ENCODE measurements at places on chromosomes 7 and 10.

- no peak for DNase-seq
Measured at GRCh38 chr10:24873281-24873683, 79.1 kb downstream of the PRTFDC1 start.

GRCh38 chr10:35462491-35462934 is 126.2 kb downstream of the CCNY start:
- DNase-seq, result no peak

DNA sequence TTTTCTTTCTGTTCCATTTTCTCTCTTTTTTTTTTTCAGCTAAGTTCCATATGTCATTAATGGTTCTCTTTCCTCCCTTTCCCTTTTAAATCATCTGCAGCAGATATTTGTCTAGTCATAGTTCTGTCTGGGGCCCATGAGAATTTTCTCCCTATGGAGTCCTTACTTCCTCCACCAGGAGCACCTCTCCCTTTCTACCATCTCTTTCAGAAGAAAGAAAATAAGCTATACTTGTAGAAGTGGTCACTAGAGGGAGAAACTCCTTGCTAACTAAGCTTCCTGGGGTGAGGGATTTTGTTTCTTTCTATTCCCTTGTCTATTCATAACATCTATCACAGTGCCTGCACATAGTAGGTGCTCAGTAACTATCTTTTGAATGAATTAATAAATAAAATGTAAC is 230.2 kb upstream of the HPS1 start:
- DNase-seq, result no peak

- DNase-seq, result no peak
Measured at GRCh38 chr10:17764142-17764541, 12.1 kb downstream of the TMEM236 start.

DNA sequence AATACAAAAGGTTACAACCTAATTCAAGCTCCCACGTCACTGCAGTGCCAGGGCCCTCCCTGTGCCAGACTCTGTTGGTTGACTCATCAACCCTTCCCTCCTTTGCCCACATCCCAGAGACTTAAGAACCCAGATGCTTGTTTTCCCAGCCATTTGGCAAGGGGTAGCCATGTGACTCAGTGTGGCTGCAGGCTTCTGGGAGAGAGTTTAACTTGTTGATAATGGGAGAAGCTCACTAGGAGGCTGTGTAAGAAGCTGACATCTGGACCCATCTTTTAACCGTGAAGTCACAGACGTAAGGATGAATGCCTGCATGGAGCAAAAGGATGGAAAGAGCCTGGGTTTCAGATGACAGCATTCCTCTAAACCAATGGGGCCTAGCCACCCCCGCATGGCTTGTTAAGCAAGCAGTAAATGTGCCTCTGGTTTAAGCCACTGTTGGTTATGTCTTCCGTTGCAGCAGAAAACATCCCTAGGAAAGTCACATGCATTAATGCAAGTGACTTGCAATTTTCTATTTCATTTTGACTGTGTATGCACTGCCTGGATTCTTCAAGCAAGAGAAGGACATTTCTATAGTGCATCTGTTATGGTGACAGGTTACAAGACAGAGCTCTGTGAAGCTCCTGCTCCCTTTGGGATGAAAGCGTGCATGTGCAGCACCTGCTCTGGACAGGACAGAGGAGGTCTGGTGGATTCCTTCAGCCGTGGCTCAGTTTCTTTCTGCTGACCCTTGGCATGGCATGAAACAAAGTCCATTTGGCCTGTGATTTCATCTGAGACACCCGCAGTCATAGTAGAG is 57.5 kb upstream of the CREB5 start:
- no peak for DNase-seq
